ENCODE measurements at places on chromosomes 4 and X. TPM values are rescaled to one million over a fixed set of nuclear protein-coding genes. Genes with fewer than 3 reads are reported as not detected.
A peak's percentile ranks its signal among the peaks of the same experiment; 100 is the strongest.

DNA sequence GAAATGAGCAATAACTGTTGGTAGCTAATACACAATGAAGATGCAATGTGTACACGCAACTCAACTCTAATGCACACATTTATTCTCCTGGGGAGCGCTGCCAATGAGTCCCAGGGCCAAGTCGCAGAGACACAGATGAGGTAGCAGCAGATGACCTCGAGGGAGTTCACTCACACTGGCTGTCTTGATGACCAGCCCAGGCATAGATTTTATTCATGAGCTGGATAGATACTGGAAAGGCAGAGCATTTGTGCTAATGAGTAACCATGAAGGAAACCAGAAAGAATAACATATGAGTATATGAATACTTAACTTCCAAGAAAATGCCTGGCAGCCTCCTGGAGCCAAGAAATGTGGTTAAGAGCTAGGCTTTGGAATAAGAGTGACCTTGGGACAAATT lies 42.3 kb downstream of the RASL11B start:
- no peak for DNase-seq
- no peak overlapping the region for H3K27ac ChIP-seq
- no peaks in the 10 kb centered on the region for H3K27me3 ChIP-seq
- no peaks in the 10 kb centered on the region for H3K36me3 ChIP-seq
- H3K4me1 ChIP-seq, result no peaks in the 10 kb centered on the region

GRCh38 chr4:14787894-14788293 lies 214.4 kb upstream of the CPEB2 start:
- H3K27me3 ChIP-seq, result no peaks in the 10 kb centered on the region
- H3K4me1 ChIP-seq, result no peaks in the 10 kb centered on the region
- no peak overlapping the region for H3K27ac ChIP-seq
- DNase-seq, result peak; percentile 14
- H3K36me3 ChIP-seq, result no peaks in the 10 kb centered on the region

DNA sequence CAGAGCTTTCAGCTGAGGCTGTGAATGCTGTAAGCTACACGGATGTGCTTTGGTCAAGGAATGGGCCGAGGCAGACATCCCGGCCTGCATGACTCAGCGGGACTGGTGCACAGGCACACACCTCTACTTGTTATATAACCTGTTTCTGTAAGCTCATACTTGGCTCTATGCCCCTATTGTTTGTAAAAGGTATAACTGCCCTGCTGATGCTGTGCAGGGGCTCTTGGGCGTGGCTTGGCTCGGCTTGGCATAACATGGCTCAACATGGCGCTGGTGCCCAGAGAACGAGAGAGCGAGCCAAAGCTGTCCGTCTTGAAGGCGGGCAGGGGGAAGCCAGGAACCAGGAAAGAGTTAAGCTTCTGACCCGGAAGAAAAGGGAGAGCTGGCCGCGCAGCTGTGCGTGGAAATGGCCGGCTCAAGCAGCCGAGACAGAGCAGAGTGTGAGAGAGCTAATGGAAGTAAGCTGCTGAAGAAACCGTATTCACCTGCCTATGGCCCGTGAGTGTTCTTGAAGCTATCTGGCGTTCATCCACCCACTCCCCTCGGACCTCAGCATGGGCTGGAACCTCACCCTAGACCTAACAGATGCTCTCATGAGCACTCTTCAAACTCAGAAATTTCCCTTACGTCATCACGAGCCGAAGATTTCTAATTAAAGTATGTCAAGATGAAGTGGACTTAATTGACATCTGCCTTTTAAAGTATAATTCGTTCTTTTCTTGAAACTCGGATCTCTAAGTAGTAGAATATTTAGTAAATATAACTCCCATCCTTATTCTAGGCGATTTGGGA lies 286.3 kb upstream of the AGA start:
- peak; percentile 32 for DNase-seq
- H3K4me3 ChIP-seq, result no peak overlapping the region
- no peaks in the 10 kb centered on the region for H3K27me3 ChIP-seq
- no peak overlapping the region for H3K27ac ChIP-seq
- H3K36me3 ChIP-seq, result no peaks in the 10 kb centered on the region
- H3K4me1 ChIP-seq, result no peaks in the 10 kb centered on the region

- no peak overlapping the region for H3K4me3 ChIP-seq
- peaks cover 90% of the 10 kb centered on the region for H3K27me3 ChIP-seq
- no peak overlapping the region for H3K27ac ChIP-seq
- peak; percentile 78 for DNase-seq
These were observed 11.7 kb downstream of the PITX2 start for GRCh38 chr4:110610940-110611831.

Gene SH3D19
- 117 TPM for total RNA-seq

DNA sequence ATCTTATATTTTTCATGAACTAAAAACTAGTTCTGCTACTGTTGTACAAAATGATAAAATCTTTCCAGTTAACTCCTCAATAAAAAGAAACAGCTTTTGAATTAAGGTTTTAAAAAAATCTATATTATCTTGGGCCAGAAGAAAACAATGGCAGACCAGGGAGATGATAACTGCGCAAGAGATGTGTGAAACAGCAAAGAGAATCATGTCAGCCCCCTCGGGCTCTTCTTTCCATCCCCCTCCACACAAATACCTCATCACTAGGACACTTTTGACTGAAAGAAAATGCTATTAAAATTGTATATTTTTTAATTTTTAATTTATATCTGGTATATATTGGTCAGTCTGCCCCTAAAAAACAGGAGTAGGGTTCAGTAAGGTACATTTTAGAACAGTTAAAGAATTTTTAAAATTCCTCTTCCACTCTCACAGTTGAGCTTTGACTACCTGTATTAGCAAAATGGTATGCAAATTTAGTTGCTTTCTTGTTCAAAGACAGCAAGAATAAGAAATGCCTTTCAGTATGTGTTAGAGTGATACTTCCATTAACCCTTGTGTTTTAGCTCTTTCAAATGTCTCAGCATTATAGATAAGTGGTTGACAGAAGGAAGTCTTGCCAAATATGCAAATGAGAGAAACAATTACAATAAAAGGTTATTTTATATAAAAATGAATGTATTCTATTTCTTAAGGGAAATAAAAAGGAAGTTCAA lies 36.4 kb upstream of the LCORL start:
- H3K4me3 ChIP-seq, result no peak overlapping the region
- no peaks in the 10 kb centered on the region for H3K36me3 ChIP-seq
- H3K27me3 ChIP-seq, result no peaks in the 10 kb centered on the region
- no peaks in the 10 kb centered on the region for H3K4me1 ChIP-seq
- no peak overlapping the region for H3K27ac ChIP-seq

GRCh38 chrX:7252013-7252610 lies 104.2 kb upstream of the PUDP start:
- no peaks in the 10 kb centered on the region for H3K36me3 ChIP-seq
- no peaks in the 10 kb centered on the region for H3K27me3 ChIP-seq
- peak; percentile 63 for DNase-seq
- H3K4me3 ChIP-seq, result no peak overlapping the region

GRCh38 chrX:154317391-154317995 lies 21.9 kb downstream of the TKTL1 start:
- no peak for DNase-seq
- no peak overlapping the region for H3K4me3 ChIP-seq
- no peaks in the 10 kb centered on the region for H3K4me1 ChIP-seq
- no peaks in the 10 kb centered on the region for H3K36me3 ChIP-seq

DNA sequence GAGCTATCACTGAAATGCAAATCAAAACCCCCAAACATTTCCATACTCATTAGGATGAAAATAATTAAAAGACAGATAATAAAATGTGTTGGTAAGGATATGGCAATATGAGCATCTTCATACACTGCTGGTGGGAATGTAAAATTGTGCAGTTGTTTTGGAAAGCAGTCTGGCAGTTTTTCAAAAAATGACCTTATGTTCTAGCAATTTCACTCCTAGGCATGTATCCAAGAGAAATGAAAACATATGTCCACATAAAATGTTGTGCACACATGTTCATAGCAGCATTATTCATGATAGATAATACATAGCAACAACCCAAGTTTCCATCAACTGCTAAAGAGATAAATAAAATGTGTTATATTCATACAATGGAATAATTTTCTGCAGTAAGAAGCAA lies 14.8 kb upstream of the GPRASP2 start:
- DNase-seq, result no peak
- no peak overlapping the region for H3K27ac ChIP-seq
- H3K36me3 ChIP-seq, result no peaks in the 10 kb centered on the region

Gene ARHGAP36
- not detected for total RNA-seq

DNA sequence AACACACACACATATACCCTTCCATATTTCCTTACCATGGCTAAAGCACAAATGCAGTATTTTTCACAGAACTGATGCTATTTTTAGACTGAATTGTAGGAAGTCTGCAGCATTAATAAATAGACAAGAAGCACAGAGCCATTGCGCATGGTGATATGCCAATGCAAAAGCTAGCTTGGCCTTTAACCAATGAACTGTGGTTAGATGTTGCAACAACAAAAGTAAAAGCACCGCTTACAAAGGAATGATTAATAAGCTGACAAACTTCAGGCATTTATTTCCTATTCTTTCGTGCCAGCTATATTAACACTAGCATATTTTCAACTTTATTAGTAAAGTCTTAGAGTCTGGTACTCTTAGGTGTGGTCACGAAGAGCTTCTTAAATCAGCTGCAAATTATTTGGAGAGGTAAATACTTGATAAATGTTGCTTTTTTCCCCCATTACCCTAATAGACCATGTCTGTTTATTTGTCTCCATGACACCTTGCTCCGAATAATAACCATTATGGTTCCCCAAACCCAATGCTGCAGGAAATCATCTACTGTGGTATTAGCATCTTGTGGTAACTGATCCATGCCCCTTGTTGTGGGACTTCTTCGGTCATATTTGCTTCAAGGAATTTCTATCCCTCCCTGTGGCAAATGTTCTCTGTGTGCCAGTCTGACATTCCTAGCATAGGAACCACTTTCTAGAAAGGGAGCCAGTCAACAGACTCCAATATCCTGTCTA lies 306.1 kb upstream of the TAPT1 start:
- no peak for DNase-seq
- H3K4me1 ChIP-seq, result no peaks in the 10 kb centered on the region
- no peak overlapping the region for H3K4me3 ChIP-seq

Gene FAM241A
- total RNA-seq, result 1.1 TPM

DNA sequence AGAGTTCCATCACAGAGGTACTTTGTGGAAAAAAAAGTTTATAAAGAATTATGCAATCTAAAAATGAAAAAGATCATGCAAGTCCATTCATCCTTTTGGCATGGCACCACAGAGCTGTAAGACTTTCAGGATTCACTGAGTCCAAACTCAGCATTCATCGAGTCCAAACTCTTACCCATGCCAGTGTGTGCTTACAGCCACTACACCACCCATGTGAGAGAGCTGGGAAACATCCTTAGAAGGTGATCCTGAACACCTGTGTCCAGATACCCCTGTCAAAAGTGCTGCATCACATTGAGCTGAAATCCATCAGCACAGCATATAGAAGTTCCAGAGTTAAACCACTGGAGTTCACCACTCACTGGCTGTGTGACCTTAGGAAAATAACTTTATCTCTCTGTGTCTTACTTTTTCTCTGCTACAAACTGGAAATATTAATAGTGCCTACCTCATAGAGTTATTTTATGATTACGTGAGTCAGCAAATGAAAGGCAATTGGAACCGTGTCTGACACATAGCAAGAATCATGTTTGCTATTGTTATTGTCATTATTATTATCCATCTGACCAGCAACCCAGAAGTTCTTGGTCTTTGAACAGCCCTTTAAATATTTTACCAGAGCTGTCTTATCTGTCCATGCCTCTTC lies 115.0 kb upstream of the FTHL17 start:
- H3K27me3 ChIP-seq, result no peaks in the 10 kb centered on the region
- H3K27ac ChIP-seq, result no peak overlapping the region
- H3K36me3 ChIP-seq, result no peaks in the 10 kb centered on the region
- no peaks in the 10 kb centered on the region for H3K4me1 ChIP-seq
- H3K4me3 ChIP-seq, result no peak overlapping the region

Gene RASSF6
- total RNA-seq, result 30.7 TPM

- H3K27ac ChIP-seq, result no peak overlapping the region
- no peaks in the 10 kb centered on the region for H3K4me1 ChIP-seq
- no peak for DNase-seq
- no peak overlapping the region for H3K4me3 ChIP-seq
- no peaks in the 10 kb centered on the region for H3K27me3 ChIP-seq
These were observed 103.3 kb downstream of the GPM6A start for GRCh38 chr4:175708739-175709138.

Gene DDX60
- total RNA-seq, result 26.9 TPM

Gene MAGEA2B
- total RNA-seq, result not detected

Gene CLDN34
- total RNA-seq, result 0.82 TPM

GRCh38 chr4:168480931-168481611 lies 779 bp upstream of the DDX60L start:
- H3K36me3 ChIP-seq, result no peaks in the 10 kb centered on the region
- DNase-seq, result peak; percentile 19
- H3K27me3 ChIP-seq, result no peaks in the 10 kb centered on the region
- H3K27ac ChIP-seq, result peak overlapping the region; percentile 95
- H3K4me3 ChIP-seq, result peak overlapping the region; percentile 32

Gene FHIP1A
- 44.8 TPM for total RNA-seq

GRCh38 chrX:103428525-103428924 lies 52.2 kb downstream of the BEX3 start:
- no peaks in the 10 kb centered on the region for H3K27me3 ChIP-seq
- H3K4me1 ChIP-seq, result no peaks in the 10 kb centered on the region
- DNase-seq, result no peak
- H3K36me3 ChIP-seq, result no peaks in the 10 kb centered on the region

Gene MAGEC2
- total RNA-seq, result not detected

DNA sequence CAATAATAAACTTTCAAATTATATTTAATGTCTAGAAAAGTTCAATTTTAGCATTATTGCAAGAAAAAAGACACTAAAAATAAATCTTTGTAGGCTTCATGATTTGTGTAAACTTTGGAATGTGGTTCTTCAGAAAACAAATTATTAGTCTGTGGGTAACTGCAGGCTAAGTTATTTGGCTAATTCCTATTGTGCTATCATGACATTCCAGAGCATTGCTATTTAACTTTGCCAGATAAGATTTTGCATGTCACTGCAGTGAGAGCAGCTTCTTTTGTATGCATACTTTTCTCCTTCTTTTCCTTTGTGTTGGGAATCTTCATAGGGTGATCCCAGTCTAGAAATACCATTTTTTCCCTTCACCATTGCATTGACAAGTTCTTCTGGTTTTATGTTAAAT lies 130.0 kb downstream of the AWAT2 start:
- H3K4me1 ChIP-seq, result no peaks in the 10 kb centered on the region
- no peaks in the 10 kb centered on the region for H3K36me3 ChIP-seq
- no peak overlapping the region for H3K27ac ChIP-seq
- no peak overlapping the region for H3K4me3 ChIP-seq
- DNase-seq, result no peak

Gene GPR119
- total RNA-seq, result not detected

Gene ZCCHC12
- not detected for total RNA-seq

- H3K36me3 ChIP-seq, result no peaks in the 10 kb centered on the region
- no peaks in the 10 kb centered on the region for H3K4me1 ChIP-seq
- H3K27me3 ChIP-seq, result no peaks in the 10 kb centered on the region
- DNase-seq, result no peak
These were observed 48.3 kb downstream of the ZAR1 start for GRCh38 chr4:48538358-48538757.

- DNase-seq, result no peak
- H3K27me3 ChIP-seq, result no peaks in the 10 kb centered on the region
- H3K27ac ChIP-seq, result no peak overlapping the region
- no peaks in the 10 kb centered on the region for H3K4me1 ChIP-seq
- H3K4me3 ChIP-seq, result no peak overlapping the region
- H3K36me3 ChIP-seq, result no peaks in the 10 kb centered on the region
These were observed 56.2 kb downstream of the COX18 start for GRCh38 chr4:73013310-73013709.

Gene GNRHR
- total RNA-seq, result not detected

Gene USP17L10
- not detected for total RNA-seq

GRCh38 chrX:39688576-39689375 lies 409.0 kb downstream of the BCOR start:
- H3K27me3 ChIP-seq, result no peaks in the 10 kb centered on the region
- peaks cover 11% of the 10 kb centered on the region for H3K4me1 ChIP-seq
- no peaks in the 10 kb centered on the region for H3K36me3 ChIP-seq
- H3K27ac ChIP-seq, result peak overlapping the region; percentile 54
- H3K4me3 ChIP-seq, result peak overlapping the region; percentile 34
